Hematopoietic multipotent progenitor cell treated with erythropoietin and hydrocortisone succinate and interleukin-3 and kit ligand, for 6 days (in vitro differentiated cells): ENCODE measurements at places on chromosomes 3 and 15.
A peak's percentile ranks its signal among the peaks of the same experiment; 100 is the strongest.

DNA sequence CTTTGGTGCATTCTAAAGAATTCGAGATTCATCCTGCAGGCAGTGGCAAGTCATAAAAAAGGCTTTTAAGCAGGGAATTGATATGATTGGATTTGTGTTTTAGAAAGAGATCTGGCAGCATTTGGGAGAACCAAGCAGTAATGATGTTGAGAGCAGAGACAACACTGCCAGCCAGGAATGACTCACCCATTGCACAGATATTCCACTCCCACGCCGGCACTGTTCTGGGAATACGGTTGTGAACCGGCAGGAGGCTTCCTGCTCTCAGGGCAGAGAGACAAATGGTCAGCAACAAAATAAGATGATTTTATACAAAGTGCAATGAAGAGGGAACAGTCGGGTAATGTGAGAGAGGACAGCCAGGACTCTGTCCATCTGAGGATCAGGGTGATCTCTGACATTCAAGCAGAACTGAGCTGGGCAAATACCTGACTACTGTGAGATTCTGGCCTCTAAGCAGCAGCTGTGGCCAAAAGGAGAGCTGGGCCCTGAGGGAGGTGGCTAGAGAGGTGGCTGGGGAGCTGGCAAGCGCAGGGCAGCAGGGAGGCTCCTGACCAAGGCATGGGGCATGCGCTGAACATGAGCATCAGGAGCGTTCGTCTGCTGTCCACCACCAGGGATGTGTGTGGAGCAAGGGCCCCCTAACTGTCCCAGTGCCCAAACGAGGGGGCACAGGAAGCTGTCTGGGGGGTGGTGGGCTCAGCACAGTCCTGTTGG, 56.1 kb upstream of the PLXNA1 start:
- DNase-seq, result no peak

GRCh38 chr3:120567370-120568201, 28.6 kb upstream of the NDUFB4 start:
- DNase-seq, result peak; percentile 68

- no peak for DNase-seq
Observed at GRCh38 chr3:114928989-114929640, 218.0 kb downstream of the ZBTB20 start.

DNA sequence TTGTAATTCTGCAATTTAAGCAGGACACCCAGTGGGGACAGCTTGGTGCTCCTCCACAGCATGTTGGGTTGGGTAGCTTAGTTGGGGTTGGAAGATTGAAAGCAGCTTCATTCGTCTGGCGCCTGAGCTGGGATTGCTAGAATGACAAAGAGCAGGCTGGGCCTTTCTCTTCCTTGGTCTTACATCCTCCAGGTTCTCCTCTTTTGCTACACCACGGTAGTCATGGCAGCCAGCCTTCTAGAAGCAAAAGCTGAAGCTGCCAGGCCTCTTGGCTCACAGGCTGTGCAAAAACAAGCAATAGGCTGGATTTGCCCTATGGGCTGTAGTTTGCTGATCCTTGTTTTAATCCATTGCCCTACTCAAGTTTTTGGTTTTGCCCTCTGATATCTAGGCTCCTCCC, 3.2 kb upstream of the ANXA2 start:
- no peak for DNase-seq

DNA sequence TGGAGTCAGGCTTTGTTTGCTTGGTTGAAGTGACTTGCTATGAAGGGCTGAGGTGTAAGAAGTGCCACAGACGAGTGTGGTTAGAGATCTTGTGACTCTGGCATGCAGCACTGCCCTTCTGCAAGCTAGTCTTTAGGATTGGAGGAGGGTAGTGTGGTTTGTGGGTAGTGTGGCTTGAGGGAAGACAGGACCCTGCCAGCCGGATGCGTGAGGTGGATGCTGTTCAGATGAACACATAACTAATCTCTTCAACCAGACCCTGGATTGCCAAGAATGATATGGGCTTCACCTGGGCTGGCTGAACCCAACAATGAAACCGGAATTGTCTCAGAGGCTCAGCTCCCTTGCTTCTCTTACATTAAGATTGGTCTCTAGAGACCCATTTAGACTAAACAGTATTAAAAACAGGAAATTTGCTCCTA, 32.7 kb downstream of the STARD9 start:
- peak; percentile 97 for DNase-seq
